ENCODE measurements at places on chromosomes 6 and 20.

DNA sequence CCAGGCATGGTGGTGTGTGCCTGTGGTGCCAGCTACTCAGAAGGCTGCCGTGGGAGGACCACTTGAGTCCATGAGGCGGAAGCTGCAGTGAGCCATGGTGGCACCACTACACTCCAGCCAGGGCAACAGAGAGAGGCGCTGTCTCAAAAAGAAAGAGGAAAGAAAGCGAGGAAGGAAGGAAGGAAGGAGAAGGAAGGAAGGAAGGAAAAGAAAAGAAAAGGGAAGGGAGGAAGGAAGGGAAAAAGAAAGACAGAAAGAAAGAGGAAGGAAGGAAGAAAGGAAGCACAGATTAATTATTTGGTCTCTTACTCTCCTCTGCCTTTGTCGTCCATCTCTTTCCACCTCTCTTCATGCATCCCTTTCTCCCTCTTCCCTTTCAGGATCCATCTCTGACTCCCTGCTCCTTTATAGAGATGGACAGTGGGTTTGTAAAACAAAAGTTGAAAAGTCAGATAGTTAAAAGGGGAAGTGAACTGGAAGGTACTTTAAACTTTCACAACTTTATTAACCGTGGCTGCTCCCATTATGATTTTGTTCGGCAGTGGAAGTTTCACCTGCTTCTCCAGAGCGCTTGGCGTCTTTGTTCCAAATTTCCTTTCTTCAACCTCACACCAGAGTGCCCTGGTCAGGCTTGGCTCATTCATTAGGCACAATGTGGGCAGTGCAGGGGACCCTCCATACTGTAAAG, 1.5 kb downstream of the HLA-DQA1 start:
- no peak for DNase-seq

DNA sequence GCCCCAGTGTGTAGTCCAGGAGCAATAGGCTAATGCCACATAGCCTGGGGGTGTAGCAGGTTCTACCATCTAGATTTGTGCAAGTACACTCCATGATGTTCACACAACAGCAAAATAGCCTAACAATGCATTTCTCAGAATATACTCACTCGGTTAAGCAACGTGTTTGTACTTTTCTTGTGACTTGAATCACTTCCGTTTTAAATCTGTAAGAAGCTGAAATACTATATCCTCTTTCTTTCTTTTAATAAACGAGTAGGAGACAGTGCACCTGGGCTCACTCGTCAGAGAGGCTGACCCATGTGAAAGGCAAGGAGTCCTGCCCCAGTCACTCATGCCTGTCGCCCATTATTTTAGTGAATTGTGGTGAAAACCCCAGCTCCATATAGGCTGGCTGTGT, 201.6 kb downstream of the FOXA2 start:
- DNase-seq: no peak

DNA sequence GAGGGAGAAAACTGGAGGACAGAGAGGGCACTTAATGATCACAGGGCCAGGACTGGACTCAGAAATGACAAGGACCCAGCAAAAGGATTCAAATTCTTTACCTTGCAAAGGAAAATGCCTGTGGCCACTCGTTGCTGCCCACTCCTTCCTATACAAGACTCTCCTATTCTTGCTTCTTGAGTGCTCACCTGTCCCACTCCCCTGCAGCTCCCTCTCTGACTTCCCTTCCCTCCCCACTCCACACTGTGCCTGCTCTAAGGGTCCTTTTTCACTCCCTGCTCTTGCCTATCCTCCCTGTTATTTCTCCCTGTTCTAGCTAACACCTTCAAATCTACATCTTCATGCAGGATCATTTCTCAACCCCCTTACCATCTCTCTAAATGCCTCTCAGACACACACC, 56.1 kb downstream of the UNC5CL start:
- no peak for DNase-seq

DNA sequence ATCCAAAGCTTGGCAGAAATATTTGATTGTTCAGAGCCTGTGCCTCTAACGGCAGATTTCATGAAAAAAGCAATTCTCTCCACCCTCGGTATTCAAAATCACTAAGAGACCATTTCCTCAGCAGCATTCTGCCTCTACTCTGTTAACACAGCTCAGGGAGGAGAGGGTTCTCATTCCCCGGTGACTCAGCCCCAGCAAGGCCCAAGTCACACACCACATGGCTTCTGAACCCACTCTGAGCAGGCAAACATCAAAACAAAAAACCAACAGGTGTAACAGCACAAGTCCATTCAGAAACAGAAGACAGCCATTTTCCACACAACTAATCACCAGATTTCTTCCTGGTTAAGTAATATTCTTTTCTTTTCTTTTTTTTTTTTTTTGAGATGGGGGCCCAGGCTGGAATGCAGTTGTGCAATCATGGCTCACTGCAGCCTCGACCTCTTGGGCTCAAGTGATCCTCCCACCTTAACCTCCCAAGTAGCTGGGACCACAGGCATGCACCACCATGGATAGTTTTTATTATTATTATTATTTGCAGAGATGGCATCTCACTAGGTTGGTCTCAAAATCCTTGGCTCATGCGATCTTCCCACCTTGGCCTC, 55.4 kb downstream of the GFOD1 start:
- peak; percentile 39 for DNase-seq

DNA sequence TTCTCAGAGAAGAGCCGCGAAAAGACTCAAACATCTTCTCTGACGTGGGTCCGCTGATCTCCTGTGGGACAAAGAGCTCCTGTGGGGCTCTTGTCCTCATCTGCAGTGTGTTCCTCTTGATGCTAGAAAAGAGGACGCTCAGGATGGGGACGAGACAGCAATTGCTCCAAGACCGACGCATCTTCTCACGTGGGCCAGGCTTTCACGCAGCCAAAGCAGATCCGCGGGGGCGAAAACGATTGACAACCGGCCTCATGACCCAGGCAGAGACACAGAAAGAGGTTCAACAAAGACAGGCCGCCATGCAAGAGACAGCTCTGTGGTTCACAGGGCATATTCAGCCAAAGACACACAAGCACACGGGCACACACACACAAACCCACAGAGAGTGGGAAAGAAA, 971.8 kb upstream of the DEFB115 start:
- no peak for DNase-seq

DNA sequence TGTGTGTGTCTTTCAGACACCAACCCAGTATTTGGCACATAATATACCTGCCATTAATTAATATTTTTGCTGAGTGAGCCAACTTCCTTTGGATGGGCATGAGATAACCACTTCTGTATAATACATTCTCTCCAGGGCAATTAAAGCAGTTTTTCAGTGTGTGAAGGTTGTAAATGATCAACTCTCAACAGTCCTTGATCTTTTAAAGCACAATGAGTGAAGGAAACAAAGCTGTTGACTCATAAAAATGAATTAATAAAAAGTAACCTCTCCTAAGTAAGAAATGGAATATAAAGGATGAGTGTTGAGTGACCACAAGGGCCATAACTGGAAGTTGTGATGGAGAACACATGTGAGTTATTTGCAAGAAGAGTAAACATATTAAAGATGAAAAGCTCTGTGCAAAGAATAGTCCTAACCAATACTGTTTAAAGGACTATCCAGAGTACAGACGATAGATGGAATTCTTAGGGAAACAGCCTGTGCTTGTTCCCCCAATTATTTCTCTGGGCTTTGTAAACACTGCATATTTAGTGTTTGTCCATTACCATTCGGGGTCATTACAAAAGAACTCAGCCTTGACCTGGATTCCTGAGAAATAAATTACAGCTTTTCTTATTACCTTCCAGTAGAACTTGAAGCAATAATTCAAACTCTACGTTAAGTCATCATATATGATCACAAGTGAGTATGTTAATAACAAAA, 446.2 kb downstream of the PLCB1 start:
- no peak for DNase-seq

GRCh38 chr6:78059171-78059570, 406.3 kb downstream of the MEI4 start:
- no peak for DNase-seq

- DNase-seq: no peak
These were observed 51.1 kb downstream of the AGPAT4 start for GRCh38 chr6:161222706-161223234.

DNA sequence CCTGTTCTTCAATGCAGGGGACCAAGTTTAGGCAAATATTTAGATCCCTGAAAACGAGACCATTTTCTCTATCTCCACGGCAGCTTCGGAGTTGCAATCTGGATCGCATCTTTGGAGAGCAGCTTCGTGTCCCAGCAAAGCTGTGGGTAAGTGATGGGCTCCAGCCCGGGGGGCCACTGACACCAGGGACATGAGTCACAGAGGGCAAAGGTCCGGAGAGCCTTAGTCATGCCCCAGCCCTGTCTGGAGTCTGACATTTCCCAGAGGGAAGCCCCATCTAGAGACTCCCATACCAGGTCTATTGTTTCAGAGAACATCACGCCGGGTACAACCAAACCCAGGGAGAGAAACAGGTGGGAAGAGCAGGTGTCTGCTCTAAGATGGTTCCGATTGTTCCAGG, 95.9 kb downstream of the NFATC2 start:
- DNase-seq: no peak

- no peak for DNase-seq
These were observed 26.6 kb downstream of the RIN2 start for GRCh38 chr20:19784511-19785172.

DNA sequence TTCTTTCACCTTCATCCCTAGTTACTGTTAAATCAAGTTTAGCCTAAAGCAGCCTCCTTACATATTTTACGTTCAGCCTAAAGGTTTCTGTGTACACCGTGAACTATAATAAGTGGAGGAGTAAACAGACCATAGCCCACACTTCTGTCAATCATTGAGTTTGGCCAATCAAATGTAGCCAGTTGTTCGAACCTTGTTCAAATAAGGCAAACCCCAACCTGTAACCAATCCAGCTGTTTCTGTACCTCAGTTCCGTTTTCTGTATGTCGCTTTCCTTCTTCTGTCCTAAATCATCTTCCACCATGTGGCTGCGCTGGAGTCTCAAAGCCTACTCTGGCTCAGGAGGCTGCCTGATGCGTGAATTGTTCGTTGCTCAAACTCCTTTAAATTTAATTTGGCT, 1.8 kb upstream of the FBXO30 start:
- no peak for DNase-seq

DNA sequence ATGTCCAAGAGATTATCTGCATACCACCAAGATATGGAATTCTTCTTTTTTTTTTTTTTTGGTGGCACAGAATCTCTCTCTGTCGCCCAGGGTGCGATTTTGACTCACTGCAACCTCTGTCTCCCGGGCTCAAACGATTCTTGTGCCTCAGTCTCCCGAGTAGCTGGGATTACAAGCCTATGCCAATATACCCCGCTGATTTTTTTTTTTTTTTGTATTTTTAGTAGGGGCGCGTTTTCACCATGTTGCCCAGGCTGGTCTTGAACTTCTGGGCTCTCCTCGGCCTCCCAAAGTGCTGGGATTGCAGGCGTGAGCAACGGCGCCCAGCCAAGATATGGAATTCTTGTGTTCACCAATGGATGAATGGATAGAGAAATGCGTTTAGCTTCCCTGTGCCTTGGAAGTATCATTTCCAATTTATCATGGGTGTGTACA, 31.0 kb downstream of the POM121L2 start:
- no peak for DNase-seq
